ENCODE measurements at places on chromosomes 3 and 15.

GRCh38 chr3:113151461-113152031, 59.8 kb upstream of the BOC start:
- DNase-seq, result no peak

GRCh38 chr3:190269101-190269500, 53.1 kb downstream of the CLDN1 start:
- DNase-seq, result no peak

DNA sequence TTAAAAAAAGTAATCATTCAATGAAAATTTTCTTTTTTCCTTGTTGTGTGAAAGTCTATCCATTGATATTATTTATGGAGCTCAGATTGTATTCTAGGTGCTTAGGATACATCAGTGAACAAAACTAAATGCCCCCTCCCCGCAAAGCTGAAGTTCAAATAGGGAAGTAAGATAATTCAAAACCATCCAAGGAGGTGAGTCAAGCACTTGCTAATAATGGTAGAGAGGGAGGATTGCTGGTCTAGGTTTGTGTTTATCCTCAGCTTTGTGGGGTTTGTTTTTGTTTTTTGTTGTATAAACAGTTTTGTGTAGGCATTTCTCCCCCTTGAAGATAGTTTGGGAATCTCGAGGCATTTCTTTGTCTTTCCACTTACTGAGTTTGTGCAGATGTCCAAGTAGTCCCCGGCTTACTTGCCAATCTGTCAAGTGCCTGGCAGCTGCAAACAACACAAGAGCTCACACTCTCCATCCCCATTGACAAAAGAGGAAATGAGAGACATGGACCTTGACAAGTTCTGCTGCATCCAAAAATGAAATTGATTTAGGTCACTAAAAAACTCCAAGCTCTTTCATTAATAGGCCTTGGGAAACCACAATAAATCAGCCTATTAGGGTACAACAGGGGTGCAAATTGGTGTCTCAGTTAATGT, 575.8 kb upstream of the TBL1XR1 start:
- no peak for DNase-seq

- no peak for DNase-seq
Observed at GRCh38 chr3:123419850-123420297, 29.0 kb downstream of the ADCY5 start.

- DNase-seq, result no peak
Observed at GRCh38 chr3:51557993-51558392, 19.5 kb downstream of the RAD54L2 start.

DNA sequence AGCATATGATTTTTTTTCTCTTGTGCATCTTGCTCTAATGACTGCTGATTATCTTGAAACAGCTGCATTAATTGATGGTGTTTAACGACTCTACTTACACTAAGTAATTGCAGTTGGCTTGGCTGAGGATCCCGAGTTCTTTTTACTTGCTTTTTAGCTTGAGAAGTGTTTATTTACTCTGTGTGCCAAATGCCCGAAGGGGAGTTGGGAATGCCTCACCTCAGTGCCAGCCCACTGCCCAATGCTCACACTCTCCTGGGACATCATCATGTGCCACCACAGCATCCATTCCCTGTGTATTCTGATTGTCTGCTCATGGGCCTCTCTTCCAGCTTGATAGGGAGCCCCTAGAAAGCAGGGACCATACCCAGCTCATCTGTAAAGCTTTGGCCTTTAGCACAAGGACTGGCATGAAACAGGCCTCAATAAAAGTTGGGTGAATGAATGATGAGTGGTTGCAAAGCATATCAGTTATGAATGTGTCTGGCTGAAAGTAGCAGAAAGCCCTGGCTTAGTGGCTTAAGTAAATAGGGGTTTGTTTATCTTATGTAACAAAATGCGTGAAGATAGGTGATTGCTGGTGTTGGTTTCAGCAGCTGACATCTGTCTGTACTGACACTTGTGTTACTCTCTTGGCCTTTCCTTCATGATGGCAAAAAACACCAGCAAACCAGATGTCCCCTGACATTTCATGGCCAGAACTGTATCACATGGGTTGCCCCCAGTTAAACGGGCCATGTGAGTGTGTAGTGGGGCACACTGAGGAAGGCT, 8.1 kb downstream of the PXYLP1 start:
- no peak for DNase-seq

- no peak for DNase-seq
Observed at GRCh38 chr3:132549890-132550578, 47.0 kb upstream of the ACKR4 start.

GRCh38 chr3:46102059-46102779, 74.9 kb upstream of the XCR1 start:
- DNase-seq, result no peak

DNA sequence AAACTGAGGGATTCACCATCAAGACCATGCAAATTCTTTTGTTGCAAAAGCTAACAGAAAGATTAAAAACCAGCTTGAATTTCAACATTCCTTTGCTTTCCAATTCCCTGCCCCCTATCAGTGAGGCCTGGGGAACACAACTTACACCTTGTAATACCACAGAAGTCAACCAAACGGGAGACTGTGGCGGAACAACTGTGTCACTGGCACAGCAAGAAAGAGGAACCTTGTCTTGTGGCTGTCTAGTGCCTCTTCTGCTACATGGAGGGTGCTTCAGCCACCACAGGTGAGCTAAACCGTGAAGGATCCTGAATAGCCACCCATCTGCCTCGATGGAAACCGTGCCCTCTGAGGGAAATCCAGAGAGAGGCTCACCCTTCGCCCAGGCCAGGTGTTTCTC, 11.4 kb downstream of the CCDC12 start:
- DNase-seq, result no peak

GRCh38 chr15:83207009-83207659, 489 bp downstream of the HDGFL3 start:
- DNase-seq, result peak; percentile 5

DNA sequence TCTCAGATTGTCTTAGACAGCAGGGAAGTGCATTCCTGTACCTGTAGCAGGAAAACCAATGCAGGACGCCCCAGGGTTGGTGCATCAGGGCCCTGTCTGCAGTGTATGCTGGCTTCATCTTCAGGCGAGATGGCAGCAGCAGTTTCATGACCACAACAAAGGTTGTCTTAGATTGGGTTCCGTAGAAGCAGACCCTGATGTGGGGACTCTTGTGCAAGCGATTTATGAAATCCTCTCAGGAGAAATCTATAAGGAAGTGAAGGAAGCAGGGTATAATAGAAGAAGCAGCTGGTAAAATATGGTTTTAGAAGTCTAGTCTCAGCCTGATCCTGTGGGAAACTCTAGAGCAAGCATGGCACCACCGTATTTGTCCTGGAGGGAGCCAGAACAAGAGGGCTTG, 25.0 kb downstream of the DNAH1 start:
- DNase-seq, result no peak

- DNase-seq, result no peak
Observed at GRCh38 chr3:41031401-41031800, 167.9 kb upstream of the CTNNB1 start.

DNA sequence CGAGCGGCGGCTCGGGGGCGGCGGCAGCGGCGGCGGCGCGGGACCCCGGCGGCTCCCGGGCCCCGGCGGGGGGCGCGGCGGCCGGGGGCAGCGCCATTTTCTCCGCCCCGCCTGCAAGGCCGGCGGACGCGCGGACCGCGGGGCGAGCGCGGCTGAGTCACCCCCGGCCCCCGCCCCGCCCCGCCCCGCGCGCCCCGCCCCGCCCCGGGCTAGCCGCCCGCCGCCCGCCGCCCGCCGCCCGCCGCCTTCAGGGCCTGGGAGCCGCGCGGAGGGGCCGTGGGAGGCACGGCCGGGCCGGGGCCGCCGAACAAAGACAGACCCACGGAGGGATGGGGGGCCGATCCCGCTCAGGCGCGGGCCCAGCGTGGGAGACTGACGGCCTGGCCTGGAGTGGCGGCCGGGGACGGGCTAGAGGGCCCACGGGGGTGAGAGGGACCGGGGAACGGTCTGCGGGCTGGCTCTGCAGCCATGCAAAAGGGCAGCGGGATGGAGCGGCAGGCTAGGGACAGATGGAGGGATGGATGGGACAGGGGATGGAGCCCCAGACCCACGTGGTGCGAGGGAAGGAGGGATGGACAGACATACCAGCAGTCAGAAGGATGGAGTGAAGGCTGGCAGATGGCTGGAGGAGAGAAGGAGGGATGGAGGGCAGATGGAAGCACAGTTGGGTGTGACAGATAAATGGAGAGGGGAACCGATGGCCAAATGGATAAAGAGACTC, at the start of gene EIF4E3:
EIF4E3 (minus strand) TSS at position 132 of the 721 bp plus-strand sequence; CDS start at position 97, 35 bp downstream.
- DNase-seq, result no peak

DNA sequence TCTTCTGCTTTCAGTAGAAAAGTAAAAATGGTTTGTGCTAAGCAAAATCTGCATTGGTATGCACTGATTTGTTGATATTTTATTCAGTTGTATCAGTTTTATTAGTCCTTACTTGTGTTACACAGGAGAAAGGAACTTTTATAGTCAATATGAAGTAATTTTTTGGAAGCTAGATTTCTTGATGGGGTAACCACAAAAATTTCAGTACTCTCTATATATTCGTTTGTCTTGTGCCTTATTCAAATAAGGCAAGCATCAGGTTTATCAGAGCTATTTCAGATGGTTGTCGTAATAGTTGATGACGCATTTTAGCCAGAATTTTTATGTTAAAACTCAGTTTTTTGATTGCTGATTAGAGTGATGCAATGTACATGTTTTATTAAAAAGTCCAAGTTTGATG, 50.7 kb upstream of the NIPA1 start:
- no peak for DNase-seq

DNA sequence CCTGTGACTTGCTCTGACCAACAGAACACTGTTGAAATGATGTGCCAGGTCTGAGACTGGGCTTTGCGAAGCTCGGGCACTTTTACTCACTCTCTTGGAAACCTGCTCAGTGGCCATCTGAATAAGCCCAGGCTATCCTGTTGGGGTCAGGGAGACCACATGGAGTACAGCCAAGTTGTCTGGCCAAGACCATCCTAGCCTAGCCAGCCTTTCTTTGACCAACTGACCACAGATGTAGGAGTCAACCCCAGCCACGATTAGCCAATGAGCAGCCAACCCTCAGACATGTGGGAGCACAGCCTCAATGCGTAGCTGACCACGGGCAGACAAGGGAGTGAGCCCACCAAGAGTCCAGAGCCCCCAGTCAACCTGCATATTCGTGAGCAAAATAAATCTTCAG, 26.1 kb downstream of the CCR9 start:
- no peak for DNase-seq

DNA sequence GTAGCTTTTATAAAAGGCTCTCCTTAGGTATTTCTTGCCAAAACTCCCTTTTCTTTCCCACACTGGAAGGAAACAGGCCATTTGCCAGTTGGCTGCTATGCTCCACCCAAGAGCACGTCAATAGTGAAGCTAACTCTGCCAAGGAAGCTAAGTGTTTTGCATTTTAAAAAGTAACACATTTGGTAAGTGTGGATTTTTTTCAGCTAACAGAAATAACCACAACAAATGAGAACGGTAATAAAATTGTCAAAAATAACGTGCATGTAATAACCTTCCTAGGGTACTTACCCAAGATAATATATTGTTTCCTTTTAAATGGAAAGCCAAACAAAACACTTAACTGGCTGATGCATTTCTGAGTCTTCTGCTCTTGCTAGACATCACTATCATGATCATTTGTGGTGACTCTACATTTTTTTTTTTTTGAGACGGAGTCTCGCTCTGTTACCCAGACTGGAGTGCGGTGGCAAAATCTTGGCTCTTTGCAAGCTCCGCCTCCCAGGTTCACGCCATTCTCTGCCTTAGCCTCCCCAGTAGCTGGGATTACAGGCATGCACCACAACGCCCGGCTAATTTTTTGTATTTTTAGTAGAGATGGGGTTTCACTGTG, 4.6 kb downstream of the DPP8 start:
- no peak for DNase-seq

DNA sequence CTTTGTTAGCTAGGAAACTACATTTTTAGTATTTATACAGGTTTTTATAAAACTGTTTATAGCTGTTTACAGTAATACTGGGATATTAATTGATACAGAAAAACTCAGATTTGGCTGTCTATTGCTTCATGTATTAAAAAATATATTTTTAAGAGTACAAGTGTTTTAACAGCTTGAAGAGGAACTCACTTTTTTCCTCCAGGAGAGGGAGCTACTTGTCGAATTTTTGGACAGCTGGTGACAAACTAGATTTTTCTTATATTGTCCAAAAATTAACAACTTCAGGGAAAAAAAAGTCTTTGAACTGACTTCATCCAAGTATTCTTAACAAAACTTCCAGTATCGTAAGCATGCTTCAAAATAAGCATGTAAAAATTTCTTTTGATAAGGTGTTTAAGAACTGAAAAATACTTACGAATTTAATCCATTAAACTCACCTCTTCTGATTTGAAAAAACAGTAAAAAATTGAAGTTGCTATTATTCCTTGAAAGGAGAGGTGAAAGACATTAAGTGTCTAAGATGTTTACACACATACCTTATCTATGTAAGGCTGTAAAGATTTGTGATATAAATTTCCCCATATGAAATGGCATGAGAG, 4.0 kb downstream of the DIPK2A start:
- DNase-seq, result no peak

DNA sequence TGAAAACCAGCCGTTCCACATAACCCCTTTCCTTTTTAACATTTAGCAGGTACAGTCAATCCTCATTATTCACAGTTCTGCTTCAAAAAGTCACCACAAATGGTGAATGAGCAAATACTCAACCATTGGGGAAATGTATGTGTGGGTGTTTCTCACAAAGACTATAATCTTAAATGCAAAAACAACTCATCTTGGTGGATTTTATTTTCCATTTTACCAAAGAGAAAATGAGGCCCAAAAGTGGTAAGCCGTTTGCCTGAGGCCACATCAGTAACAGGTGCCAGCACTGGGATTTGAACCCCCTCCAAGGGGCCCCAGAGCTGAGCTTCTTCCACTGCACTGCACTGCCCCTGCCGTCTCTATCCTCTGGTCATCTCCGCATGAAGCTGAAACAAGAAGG, 208.8 kb downstream of the OSBPL10 start:
- no peak for DNase-seq

- DNase-seq, result no peak
Observed at GRCh38 chr15:47717036-47717612, at the start of gene SEMA6D. SEMA6D (plus strand) TSS chr15:47717505; CDS start chr15:47759799, 42,294 bp downstream.

- DNase-seq, result no peak
Observed at GRCh38 chr3:53824795-53825194, 21.4 kb downstream of the CHDH start.

DNA sequence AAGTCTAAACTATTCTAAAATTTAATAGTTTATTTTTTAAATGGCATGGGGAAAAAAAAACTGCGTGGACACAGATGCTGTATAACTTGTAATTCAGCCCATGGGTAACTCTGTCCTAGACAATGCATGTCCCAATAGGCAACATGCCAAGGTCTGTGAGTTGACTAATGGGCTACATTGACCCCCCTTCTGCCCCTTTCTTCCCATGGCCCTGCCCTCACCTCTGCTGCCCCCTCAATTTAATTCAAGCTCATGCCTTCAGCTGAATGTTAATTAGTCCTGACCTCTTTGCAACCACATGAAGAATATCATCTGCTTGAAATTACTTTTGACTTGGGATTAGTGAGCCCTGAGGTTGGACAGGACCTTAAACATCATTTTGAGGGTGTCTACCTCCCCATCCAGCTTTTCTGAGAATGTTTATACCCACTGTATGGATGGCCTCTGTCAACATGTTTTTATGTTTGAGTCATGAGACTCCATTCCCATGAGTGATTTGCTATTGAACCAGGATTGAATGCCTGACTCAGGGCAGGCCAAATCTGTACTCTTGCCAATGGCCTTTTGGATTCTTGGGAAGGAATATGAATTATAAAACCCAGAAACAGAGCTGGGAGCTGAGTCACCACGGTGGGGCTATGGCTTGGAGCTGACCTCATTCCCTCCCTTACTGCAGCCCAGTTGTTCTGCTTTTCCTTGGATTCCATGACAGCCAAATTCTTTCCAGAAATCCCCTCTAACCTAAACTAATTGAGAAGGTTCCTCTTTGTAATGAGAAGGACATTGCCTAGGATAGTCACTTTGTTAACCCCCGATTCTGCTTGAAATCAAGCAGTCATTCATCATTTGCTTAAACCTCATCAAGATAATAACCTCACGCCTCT, 33.5 kb upstream of the PDE8A start:
- no peak for DNase-seq
